ENCODE measurements at places on chromosomes 3 and 15.

DNA sequence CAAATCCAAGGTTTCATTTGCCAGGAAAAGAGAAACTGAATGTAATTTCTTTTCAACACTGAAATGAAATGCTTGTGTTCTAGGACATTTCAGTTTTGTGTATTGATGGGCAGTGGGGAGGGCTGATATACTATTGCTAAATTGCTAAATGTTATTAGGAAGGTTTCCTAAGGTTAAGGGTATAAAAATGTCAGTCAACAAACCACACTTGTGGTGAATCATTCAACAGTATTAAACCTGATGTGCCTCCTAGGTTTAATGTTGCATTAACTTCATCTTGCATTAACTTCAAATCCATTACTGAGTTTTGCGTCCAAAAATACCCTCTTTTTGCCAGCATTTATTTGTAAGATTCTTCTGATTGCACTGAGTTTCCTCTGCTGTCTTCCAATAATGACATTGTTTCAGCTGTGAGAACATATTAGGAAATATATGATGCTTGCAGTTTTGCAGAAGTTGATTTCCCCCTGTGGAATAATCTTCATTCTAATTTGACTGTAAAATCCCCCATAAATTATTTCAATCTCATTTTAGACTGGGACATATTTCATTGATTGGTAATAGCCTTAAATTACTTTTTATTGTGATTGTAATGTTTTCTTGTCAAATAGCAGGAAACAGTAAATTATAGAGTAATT, 758.3 kb downstream of the GBE1 start:
- no peak for DNase-seq

- DNase-seq = no peak
These were observed 52.7 kb downstream of the COL6A6 start for GRCh38 chr3:130569461-130570365.

- no peak for DNase-seq
These were observed 62.9 kb downstream of the PLD1 start for GRCh38 chr3:171747223-171747920.

- DNase-seq = no peak
These were observed 7.0 kb upstream of the C15orf40 start for GRCh38 chr15:83018436-83018835.

DNA sequence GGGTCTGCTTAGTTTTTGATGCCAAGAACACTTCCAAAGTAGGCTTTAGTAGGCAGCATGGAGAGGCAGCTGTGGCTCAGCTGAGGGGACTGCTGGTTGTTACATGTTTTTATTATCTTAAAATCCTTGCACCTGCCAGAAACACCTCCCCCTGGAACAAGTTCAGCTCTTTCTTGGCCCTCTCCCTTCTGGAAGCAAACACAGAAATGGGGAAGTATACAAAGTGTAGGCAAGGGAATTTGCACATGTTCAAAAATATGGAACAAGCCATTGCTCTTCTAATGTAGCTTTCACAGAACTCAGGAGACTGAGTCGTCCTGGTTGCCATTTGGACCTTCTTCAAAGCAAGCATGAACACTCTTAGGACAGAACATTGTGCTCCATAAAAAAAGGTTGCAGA, 169.1 kb upstream of the SEMA6D start:
- no peak for DNase-seq

GRCh38 chr3:9600597-9600996, 47.0 kb upstream of the LHFPL4 start:
- DNase-seq = peak; percentile 3

DNA sequence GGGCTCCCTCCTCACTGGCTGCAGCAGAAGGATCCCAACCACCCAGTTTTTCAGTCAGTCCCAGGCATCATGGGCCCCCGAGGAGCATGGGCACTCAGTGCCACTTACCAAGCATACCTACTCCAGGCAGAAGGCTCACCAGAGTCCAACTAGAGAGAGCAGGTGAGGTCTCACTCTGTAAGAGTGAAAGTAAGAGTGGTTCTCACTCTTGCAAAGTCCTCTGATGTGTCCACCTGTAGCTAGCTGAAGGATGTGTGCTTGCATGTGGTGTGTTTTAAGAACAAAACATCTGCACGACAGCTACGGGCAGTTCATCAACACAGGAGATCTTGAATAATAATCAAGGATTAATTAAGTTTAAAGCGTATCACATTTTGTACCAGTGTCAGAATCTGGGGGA, 49.7 kb downstream of the CCK start:
- peak; percentile 25 for DNase-seq

DNA sequence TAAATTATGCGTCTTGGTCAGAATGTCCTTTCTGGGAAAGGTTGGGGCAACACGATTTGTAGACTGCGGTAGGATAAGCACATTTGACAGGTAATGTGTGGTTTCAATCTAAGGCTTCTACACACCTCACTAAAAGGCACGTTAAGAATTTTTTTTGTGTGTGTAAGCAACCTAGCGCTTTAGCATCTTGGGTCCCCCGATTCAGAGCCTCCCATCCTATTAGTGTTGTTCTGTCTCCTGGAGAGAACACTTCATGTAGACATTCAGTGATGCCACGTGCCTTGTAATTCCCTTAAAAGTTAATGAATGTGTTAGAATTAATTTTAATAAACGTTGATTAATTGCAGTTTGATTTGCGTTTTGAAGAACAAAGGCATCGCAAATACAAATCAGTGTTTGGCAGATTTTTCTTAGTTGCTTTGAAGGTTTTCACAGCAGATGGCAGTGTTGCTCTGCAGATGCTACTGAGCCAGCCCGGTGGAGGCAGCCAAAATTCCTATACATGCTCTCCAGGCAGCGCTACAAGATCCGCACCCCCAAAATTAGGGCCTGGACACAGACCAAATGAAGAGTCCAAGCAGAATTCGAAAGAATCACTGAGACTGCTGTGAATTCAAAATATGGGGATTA, 63.5 kb downstream of the OTOL1 start:
- peak; percentile 22 for DNase-seq

DNA sequence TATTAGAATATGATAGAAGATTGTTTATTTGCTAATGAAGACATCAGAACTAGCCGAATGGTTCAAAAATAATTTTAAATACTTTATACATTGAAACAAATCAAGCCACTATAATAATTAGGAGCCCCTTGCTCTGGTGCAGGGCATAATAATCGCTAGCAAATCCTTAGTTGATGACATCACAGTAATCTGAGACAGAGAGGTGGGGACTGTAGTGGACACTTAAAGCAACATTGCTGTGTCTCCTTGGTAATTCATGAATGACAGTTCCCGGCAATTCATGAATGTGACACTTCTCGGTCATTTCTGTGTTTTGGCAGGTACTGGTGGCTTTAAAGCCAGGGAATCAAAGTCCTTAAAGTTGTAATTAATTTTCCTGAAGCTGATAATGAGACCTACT, 114.3 kb downstream of the PPM1L start:
- DNase-seq = no peak

DNA sequence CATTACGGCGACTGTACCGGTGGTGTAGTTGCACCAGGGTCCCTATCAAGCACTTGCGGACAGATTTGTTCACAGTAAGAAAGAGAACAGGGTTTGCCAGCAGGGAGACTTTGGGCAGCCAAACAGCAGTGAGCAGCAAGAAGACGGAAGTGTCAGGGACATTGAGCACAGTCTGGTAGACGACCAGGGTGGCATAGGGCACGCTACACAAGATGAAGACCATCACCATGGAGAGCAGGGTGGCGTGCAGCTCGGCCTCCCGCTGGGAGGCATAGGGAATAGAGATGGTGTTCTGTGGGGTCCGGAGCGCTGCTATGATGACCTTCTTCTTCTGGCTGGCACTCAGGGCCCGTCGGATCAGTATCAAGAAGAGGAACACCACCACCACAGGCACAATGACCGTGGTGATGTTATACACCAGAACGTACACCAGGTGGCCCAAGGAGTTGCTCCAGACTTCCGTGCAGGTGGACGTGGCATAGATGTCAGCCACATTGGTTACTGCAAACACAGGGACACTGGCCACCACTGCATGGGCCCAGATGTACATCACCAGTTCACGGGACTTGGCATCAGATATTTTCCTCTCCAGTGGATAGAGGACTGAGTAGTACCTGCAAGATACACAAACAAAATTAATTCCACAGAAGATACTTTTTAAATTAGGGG, 19.1 kb upstream of the FSIP1 start:
- DNase-seq = peak; percentile 26

DNA sequence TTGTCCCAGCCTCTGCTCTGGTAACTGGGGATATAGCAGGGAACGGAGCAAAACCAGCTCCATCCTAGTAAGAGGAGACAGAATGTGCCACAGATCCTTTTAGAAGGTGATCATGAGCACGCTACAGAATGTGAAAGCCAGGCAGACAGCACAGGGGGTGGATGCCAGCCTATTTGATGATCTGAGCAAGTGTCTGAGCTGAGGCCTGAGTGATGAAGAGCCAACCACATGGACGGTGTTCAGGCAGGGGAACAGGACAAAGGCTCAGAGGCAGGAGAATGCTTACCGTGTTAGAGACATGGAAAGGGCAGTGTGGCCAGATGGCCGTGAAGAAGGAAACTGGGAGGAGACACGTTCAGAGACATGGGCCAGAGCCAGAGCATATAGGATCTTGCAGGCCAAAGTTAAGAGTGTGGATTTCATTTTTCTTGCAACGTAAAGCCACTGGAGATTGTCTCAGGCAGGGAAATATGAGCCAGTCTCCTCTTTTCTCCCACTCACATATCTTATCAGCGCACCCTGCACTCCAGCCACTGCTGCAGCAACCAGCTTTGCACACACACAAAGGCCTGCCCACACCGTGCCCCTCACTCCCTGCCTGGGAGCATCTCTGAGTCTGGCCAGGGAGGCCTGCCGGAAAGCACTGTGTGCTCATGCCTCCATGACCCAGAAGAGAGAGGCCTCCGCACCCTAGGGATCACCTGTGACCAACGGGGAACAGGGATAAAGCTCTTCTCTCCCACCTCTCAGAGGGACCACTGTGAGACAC, 20.1 kb downstream of the RAB43 start:
- DNase-seq = no peak

GRCh38 chr15:67548236-67548852, 5.8 kb downstream of the MAP2K5 start:
- DNase-seq = no peak

- DNase-seq = no peak
These were observed 331.9 kb downstream of the SHQ1 start for GRCh38 chr3:72516361-72516760.

GRCh38 chr3:165259541-165260193, 63.5 kb upstream of the SLITRK3 start:
- DNase-seq = no peak

GRCh38 chr3:36282766-36283165, 97.5 kb upstream of the STAC start:
- DNase-seq = no peak

DNA sequence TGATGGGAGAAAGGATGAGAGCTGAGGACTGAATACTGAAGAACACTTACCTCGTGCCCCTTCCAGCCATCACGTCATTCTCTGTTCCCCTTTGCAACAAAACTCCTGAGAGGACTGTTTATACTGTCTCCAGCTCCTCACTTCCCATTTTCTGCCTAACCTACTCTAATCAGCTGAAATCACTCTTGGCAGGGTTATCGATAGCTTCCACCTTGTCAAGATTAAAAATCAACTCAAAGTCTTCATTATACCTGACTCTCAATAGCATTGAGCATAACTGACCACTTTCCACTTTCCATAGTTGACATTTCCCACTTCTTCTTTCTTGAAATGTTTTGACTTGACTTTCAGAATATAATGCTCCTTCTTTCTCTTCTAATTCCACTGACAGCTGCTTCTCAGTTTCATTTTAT, 4.3 kb downstream of the BTBD1 start:
- no peak for DNase-seq

DNA sequence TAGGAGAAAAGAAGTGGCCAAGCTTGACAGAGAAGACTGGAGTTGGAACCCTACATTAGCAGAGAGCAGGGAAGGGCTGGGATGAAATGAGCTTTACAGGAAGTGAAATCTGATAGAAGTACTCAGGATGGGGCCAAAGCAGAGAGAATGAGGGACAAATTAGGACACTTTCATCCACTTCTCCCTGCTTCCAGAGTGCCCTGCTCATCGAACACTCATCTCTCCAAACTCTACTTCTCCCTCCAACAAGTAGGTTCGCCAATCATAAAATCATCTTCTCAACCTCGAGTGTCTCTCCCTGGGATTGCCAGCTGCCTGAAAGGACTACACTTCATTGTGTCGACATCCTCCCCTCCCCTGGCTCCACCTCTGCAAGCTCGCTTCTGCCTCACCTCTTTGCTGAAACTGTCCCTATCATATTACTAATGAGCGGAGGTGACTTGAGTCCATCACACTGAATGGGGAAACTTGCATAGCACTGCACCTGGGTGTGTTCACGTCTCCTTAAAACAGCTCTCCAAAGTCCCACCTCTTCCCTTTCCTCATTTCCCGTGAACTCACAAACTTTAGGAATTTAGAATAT, 365.8 kb downstream of the FOXP1 start:
- DNase-seq = no peak

DNA sequence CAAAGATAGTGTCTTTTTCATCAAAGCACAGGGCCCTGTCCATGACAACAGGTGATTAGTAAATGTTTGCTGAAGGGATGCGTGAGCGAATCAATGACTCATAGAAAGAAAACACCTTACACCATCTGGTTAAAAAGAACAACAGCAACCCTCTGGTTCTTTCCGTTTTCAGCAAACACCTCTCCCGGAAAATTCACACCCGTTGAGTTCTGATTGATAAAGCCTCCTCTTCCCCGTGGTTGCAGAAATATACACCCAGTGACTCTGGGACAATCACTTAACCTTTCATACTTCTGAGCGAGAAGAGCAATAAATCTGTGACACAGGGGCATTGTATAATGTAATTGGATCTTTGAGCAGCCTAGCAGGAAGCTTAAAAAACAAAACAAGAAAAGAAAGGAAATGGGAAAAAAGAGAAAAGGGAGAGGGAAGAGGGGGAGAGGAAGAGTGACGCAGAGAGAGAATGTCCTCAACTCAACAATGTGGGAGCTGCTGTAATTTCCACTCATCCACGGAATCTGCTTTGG, 37.6 kb downstream of the ADAMTS9 start:
- DNase-seq = no peak

- no peak for DNase-seq
These were observed 110.6 kb downstream of the XXYLT1 start for GRCh38 chr3:195160257-195160898.

GRCh38 chr3:66052721-66053549, 14.2 kb upstream of the MAGI1 start:
- DNase-seq = no peak

GRCh38 chr15:32838338-32838737, 120.5 kb downstream of the GREM1 start:
- no peak for DNase-seq

- DNase-seq = no peak
These were observed 519.3 kb upstream of the CADM2 start for GRCh38 chr3:84439476-84439875.

DNA sequence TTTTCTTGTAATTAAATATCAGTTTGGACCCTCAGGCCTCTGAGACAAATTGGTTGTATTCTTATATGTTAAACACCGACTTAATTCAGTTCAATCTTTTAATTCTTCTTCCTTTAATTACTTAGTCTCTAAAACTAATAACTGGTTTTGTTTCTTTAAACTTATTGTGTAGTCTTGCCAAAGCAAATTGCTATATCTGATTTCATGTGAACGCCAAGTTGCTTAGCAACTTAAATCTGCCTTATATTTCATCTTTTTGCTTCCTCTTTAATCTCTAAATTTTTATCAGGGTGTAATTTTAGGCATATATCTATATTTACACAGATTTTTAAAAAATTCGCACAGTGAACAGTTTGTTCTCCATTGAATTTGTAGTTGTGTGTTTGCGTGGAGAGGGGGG, 82.2 kb downstream of the CADM2 start:
- DNase-seq = no peak

- no peak for DNase-seq
These were observed 8.8 kb upstream of the CHST14 start for GRCh38 chr15:40461958-40462357.

GRCh38 chr3:194761384-194761783, 75.7 kb downstream of the FAM43A start:
- no peak for DNase-seq
